ENCODE measurements at places on chromosomes 5 and 9.

- no peak for DNase-seq
Measured at GRCh38 chr5:44860267-44860666, 51.5 kb downstream of the MRPS30 start.

DNA sequence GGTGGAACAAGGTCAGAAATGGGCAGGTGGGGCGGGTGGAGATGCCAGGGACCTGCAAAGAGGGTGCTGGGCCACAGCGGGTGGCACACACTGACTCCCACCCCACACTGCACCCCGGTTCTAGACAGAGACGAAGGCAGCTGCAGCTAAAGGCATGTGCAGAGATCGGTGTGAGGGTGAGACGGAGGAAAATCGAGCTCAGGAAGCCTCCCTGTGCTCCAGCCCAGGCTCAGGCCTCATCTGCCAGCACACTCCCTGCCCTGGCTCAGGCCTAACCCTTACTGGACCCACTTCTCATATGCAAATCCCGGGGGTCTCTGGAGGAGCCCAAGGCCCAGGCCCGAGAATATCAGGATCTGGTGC lies 130.8 kb upstream of the PPP1R26 start:
- DNase-seq: no peak

- DNase-seq: peak; percentile 47
Measured at GRCh38 chr9:121201045-121201737, 478 bp downstream of the RAB14 start.

DNA sequence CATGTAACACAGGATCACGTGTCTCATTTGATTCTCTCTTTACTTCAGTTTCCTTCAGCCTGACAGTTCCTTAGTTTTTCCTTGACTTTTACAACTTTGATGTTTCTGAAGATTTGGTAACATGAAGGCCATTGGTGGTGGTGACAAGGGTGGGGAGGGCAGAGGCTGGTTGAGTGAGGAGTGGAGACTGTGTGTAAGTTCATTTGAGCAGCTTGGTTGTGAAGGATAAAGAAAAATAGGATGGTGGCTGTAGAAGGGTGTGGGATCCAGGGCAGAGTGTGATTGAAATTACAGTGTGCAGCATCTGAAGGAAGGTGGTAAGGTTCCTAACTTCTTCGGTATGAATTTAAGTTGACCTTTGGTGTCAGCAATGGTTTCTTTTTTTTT lies 20.4 kb downstream of the SUB1 start:
- DNase-seq: no peak

DNA sequence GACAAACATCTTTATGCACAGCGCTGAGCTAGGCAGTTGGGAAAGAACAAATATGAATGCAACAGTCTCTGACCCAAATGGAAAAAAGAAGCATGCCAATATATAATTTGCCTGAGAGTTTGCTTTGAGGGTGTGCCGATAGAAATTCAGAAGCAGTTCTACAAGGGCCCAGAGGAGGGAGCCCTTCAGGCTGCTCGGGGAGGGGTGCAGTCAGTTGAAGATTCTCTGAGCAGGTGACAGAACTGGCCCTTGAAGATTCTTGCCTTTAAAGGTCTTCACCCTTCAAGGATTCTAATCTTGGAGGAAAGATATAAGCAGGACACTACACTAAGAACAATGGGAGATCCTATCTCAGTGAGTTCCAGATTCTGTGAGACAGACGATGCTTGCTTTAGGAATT lies 3.7 kb upstream of the PAPPA start:
- no peak for DNase-seq

DNA sequence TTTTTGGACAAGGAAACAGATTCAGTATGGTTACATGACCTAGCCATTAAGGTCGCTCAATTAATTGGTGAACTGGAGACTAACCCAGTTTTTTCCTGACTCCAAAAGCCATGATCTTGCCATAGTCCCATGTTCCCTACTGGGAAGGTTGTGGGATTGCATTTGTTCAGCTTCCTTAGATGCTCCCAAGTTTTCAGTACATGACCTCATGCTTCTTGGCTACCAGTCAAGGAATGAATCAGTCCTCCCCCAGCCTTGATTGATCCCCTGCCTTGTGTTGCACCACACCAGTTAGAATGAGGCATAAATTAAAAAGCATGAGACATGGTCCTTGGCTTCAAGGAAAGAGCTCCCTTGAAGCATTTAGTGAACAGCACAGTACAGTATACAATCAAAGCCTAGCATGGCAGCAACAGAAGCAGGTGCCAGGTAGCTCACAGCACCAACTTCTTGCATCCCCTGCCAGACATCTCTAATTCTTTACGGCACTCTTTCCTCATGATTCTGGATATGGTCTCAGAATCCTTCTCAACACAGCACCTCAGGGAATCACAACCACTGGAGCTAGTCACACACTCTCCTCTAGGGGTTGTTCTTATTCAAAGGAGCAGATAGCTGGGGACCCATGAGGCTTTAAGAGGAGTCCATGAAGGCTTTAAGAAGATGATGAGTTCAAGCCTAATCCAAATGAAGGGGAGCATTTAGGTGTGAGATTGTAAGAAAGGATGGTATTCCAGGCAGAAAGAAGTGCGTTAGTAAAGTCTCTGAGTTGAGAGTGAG lies 295.5 kb upstream of the CLINT1 start:
- no peak for DNase-seq

DNA sequence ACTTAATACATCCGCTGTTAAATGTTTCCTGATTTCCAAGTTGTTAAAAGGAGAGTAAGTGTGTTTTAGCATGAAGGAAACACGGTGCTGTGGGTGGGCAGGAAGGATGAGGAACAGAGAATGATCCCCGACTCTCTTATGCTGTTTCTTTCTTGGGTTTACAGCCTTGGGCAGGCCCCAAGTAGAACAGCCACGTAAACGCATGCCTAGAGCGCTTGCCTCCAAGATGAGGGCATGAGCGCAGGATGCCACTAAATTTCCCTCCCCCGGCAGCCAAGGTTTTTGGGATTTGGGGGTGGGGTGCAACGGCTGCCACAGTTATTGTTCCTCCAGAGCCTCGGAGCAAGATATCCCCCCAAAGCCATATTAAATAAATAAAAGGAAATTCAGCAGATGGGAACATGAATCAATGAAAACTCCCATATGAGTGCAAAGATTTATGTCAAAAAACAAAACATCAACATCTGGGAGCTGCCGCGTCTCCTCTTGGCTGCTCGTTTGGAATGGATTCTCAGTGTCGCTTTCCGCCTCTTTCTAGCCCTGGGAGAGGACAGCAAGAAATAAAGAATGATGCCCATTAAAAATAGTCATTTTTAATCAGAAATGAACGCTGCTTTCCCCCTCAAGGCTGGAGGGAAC lies 10.0 kb upstream of the DELE1 start:
- DNase-seq: no peak

- DNase-seq: no peak
Measured at GRCh38 chr9:22169243-22169642, 160.1 kb upstream of the CDKN2B start.

DNA sequence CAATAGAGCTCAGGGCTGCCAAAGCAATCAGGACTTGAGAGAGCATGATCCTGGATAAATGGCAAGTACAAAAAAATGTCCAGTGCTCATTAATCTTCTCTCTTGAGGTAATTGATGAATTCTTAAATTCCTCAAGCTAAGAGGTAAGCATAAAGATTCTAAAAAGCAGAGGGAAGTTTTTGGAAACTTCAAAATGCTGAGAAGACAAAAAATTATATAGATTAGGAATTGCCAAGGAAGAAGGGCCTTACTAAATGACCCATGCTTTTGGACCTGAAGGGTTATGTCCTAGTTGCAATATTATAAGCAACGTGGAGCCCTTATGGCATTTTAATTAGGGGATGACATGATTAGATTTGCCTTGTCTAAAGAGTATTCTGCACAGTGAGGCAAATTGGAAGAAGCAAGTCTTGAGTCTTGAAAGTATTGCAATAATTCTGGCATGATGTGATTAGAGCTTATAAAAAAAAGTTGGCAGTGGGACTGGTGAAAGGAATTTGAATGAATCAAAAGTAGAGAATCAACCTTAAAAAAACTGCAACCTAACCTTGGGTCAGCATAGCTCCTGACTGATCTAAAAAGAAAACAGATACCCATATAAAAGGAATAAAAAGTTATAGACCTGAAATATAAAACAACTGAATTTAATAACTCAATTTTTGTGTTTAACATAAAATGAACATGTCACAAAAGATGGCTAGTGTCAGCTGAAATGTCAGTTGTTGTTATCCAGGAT lies 323.8 kb upstream of the ARRDC3 start:
- DNase-seq: no peak

GRCh38 chr9:27350382-27350976 lies 53.5 kb upstream of the EQTN start:
- DNase-seq: no peak

GRCh38 chr9:111627260-111627963 lies 3.7 kb upstream of the DNAJC25 start:
- DNase-seq: no peak

GRCh38 chr5:149345892-149346222 lies 558 bp downstream of the GRPEL2 start:
- DNase-seq: no peak

- DNase-seq: no peak
Measured at GRCh38 chr9:123685489-123686083, 244.3 kb downstream of the DENND1A start.

- DNase-seq: no peak
Measured at GRCh38 chr9:120730654-120731514, 16.6 kb upstream of the MEGF9 start.

- no peak for DNase-seq
Measured at GRCh38 chr5:160260006-160260775, 30.9 kb downstream of the FABP6 start.

- DNase-seq: no peak
Measured at GRCh38 chr5:132204371-132205135, 23.1 kb downstream of the P4HA2 start.

DNA sequence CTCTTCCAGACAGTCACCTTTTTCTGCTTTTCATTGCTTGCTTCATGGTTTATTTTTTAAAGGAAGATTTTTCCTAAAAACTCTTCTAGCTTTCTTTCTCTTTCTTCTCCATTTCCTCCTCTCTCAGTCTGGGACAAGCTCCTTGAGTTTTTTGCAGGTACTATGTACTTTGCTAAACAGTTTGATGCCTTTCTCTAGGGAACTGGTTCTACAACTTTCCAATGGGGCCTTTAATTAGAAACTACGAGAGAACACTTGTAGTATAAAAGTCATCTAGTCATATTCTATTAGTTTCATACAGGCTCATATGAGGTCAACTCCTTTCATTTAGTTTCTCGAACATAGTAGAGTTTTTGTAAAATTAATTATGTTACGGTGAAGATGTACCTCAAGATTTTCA lies 189.6 kb downstream of the DOCK8 start:
- no peak for DNase-seq

DNA sequence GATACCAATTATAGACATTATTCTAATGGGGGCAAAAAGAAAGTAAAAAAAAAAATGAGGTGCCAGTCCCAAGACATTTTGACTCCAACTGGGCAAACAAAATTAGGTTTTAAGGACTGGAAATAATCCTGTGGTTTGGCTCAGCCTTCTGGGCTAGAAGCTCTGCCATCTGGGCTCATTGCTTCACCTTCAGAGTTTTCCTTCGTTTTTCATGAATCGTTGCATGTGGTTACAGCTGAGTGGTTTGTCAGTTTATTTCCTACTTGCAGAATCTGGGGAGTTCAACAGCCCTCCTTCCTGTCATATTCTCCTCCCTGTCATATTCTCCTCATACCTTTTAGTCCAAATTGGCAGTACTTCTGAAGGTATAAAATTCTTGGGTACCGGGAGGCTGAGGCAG lies 12.0 kb downstream of the UGT3A2 start:
- DNase-seq: no peak

- no peak for DNase-seq
Measured at GRCh38 chr5:68746220-68746619, 347.6 kb upstream of the SLC30A5 start.

GRCh38 chr9:108272349-108272899 lies 583.4 kb downstream of the ACTL7B start:
- DNase-seq: no peak

DNA sequence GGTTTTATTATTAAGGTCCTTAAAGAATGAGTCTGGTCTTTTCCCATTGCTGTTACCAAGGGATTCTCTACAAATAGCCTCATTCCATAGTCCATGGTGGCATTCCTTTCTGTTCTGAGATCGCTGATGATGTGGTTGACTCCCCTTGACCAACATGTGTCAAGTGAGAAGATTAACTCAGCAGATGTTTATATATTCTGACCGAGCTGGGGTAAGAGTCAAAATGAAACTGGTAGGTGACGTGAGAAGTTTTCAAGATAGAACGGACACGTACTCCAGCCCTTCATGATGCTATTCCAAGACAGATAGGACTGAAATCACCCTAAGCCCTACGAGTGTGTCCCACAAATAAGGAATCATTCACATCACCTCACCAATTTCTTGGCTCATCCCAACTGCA lies 155.5 kb upstream of the WWC1 start:
- no peak for DNase-seq

DNA sequence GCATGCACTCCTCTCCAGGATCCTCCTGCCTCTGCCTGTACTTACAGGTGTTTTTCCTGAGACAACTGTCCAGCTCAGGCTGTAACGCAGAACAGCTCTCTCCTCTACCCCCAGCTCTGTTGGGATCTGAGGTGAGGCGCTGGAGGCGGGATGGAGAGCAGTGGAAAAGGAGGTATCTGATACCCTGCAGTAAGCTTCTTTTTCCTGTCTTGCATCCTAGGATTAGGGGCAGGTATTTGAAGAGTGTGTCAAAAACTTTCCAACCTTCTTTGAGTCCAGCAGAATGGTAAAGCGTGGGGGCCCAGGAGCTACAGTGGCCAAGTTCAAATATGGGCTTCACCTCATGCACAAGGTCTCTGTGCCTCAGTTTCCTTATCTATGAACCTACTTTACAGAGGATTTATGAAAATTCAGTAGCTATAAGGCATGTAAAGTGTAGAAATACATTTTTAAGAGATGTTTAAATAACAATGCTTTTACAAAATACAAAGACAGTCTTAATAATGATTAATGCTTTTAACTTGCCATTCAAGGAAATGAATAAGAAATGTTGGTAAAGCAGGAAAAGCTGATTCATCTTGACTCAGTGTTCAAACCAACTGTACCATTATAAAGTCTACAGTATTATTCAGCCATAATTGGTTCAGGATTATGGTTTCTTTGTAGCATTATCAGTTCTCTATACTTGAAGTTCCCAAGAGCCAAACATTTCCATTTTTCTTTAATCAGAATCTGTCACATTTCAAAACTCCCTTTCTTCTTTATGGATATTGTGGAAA lies 26.1 kb downstream of the MAP1B start:
- no peak for DNase-seq

DNA sequence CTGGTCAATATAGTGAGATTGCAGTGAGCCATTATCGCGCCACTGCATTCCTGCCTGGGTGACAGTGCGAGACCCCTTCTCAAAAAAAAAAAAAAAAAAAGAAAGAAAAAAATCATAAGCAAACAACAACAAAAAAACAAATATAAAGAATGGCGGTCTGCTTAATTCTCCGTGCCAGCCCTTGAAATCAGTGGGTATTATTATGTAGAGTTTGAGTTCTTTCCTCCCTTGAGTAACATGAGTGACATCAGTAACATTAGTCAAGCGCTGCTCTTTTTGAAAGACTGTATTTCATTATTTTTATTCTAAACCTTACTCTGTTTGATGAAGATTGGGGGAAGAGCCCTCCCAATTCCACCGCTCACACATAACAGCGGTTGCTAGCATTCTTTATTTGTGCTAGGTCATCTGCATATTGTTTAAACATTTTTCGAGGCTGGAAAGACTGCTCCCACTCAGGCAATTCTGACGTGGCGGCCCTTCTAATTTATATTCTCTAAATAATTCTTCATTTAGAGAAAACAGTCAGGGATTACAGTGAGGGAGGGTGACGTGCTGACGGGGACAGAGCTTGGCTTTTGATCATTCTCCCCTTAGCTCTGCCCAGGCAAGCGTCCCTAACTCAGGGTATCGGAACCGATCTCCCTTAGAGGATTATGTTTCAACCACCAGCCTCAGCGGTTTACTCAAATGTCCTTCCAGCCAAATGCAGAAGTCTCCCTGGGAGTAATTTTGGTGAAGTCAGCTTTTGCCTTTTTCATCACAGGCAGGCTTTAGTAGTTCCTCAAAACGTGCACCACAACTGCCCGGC lies 860 bp upstream of the MARCHF6 start:
- peak; percentile 40 for DNase-seq

Measured in stimulated activated CD4-positive, alpha-beta T cell treated with anti-CD3 and anti-CD28 coated beads, Interleukin-2, amount 100 ng/mL, for 4 hours (primary cell).